Stimulated activated CD8-positive, alpha-beta memory T cell treated with anti-CD3 and anti-CD28 coated beads, Interleukin-2, amount 100 ng/mL, for 1 hour (primary cell): ENCODE measurements at places on chromosomes 5 and 9.

DNA sequence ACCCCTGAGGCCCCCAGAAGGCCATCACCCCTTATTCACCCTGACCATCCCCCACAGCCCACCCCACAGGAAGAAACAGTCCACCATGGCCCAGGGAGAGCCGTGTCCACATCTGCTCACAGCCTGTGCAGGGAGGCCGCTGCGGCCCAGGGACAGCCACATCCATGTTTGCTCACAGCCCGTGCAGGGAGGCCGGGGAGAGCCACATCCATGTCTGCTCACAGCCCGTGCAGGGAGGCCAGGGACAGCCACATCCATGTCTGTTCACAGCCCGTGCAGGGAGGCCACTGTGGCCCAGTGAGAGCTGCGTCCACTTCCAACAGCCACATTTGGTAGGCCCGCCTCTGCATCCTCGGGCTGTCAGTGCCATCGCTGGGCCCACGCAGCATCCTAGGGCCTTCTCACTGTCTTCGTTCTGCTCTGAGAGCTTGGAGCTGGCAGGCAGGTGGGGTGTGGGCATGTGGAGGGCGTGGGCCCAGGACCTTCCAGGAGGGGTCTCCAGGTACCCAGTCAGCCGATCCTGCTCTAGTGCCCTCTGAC is 38.1 kb downstream of the LPCAT1 start:
- DNase-seq = no peak

- DNase-seq = no peak
These were observed 124.3 kb downstream of the ENC1 start for GRCh38 chr5:74516211-74516636.

GRCh38 chr9:134346151-134346550 is 19.9 kb downstream of the RXRA start:
- DNase-seq = no peak

- no peak for DNase-seq
These were observed 23.9 kb upstream of the CDKN2AIPNL start for GRCh38 chr5:134435560-134435959.

- no peak for DNase-seq
These were observed 401.1 kb upstream of the TRPC7 start for GRCh38 chr5:136766456-136766855.

- no peak for DNase-seq
These were observed 249.5 kb downstream of the ISL1 start for GRCh38 chr5:51632793-51633192.

DNA sequence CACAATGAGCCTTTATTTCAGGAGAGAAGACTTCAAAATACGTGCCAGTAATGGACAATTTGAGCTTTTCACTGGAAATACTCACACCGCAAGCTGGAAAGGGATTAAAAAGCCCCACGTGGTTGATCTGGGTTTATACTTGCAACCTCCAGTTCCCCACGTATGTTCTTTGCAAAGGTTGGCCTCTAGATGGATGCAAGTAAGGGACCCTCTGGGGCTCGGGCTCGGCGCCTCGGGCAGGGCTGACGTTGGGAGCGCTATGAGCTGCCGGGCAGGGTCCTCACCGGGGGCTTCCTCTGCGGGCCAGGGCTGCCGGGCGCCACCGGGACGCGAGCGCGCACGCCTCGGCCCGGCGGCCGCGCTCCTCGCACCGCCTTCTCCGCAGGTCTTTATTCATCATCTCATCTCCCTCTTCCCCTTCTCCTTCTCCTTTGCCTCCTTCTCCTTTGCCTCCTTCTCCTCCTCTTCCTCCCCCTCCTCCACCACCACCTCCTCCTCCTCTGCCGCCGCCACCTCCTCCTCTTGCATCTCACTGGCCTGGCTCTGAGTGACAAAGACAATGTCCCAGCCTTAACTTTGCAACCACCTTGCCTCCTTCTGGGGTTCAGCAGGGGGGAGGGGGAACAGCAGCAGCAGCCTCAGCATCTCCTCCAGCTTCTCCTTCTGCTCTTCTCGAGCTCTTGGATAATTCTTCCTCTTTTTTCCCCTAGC is 701 bp upstream of the ZNF462 start:
- no peak for DNase-seq

- no peak for DNase-seq
These were observed 719.6 kb upstream of the GRAMD2B start for GRCh38 chr5:125703616-125704015.
